ENCODE measurements at places on chromosomes 7 and 10. TPM values are rescaled to one million over a fixed set of nuclear protein-coding genes. Genes with fewer than 3 reads are reported as not detected.

Gene RBP3
- total RNA-seq, result not detected

Gene UNCX
- not detected for total RNA-seq

Gene CDH23
- total RNA-seq, result 3.4 TPM

Gene TMEM196
- total RNA-seq, result 12.0 TPM

Gene HOXA4
- not detected for total RNA-seq

Gene CUBN
- 3.0 TPM for total RNA-seq

Gene STEAP1B
- 1.2 TPM for total RNA-seq

Data from temporal lobe (tissue), 4 donors.